ENCODE measurements at places on chromosomes 16 and 17.
A peak's percentile ranks its signal among the peaks of the same experiment; 100 is the strongest.

- no peak for DNase-seq
These were observed 3.0 kb upstream of the RMI2 start for GRCh38 chr16:11342021-11342855.

- no peak for DNase-seq
These were observed 3.3 kb upstream of the CLTC start for GRCh38 chr17:59616253-59616920.

DNA sequence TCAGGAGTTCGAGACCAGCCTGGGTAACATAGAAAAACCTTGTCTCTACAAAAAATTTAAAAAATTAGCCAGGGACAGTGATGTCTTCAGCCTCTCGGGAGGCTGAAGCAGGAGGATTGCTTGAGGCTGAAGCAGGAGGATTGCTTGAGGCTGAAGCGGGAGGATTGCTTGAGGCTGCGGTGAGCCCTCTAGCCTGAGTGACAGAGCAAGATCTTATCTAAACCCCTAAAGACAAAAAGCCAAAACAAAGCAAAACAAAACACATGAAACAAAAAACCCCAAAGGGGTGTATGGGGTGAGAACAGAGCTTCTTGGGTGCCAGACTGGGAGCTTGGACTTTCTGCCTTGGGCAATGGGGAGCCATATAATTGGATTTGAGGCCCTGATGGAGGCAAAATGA is 2.6 kb downstream of the SPNS3 start:
- no peak for DNase-seq

GRCh38 chr17:79065105-79065670 is 9.4 kb upstream of the ENGASE start:
- DNase-seq: peak; percentile 59

DNA sequence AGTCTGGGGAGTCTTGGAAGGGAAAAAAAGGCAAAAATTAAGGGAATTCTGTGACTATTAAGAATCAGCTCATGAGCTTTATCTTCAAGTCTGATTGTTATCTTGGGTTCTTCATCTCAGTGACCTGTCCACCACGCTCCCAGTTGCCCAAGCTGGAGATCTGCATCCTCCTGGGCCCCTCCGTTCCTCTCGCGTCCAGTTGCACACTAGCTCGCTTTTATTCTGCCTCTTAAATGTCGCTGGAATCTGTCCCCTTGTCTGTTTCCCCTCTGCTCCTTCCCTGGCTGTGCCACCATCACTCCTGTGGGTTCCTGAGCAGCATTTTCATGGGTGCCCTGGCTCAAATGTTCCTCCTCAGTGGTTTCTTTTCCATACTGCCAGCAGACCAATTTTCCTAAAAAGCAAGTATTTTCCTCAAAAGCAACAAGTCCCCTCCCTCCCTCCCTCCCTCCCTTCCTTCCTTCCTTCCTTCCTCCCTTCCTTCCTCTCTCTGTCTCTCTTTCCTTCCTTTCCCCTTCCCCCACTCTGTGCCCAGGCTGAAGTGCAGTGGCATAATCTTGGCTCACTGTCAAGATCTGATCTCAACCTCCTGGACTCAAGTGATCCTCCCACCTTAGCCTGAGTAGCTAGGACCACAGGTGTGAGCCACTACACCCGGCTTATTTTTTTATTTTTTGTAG is 1.4 kb downstream of the ENDOV start:
- no peak for DNase-seq

- no peak for DNase-seq
These were observed at the start of gene GLIS2 for GRCh38 chr16:4315186-4316107. Gene GLIS2, plus strand, starts transcription at chr16:4316067. Its CDS starts 16,214 bp downstream, at chr16:4332281.

GRCh38 chr17:65780111-65780510 is 218.7 kb upstream of the AXIN2 start:
- no peak for DNase-seq

GRCh38 chr16:11253009-11253994 is 2.7 kb downstream of the SOCS1 start:
- DNase-seq: no peak
